ENCODE measurements at places on chromosomes 13 and 19. TPM values are rescaled to one million over a fixed set of nuclear protein-coding genes. Genes with fewer than 3 reads are reported as not detected.

GRCh38 chr13:95801825-95802224 is 124.9 kb downstream of the DNAJC3 start:
- DNase-seq = no peak

GRCh38 chr19:49667473-49667872 is 1.7 kb downstream of the BCL2L12 start:
- DNase-seq = no peak

DNA sequence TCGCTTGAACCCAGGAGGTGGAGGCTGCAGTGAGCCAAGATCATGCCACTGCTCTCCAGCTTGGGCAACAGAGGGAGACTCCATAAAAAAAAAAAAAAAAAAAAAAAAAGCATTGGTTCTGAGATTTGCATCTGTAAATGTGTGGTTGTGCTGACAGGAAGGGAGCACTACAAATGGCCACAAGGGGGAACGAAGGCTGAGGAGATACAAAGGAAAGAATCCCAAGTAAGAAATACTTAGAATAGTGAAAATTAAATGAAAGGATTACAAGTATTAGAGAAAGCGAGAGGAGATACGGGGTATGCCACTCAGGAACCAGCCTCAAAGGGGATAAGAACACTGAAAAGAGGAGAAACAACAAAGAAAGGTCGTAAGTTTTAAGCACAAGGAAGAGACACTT is 284.9 kb downstream of the KLF12 start:
- DNase-seq = no peak

DNA sequence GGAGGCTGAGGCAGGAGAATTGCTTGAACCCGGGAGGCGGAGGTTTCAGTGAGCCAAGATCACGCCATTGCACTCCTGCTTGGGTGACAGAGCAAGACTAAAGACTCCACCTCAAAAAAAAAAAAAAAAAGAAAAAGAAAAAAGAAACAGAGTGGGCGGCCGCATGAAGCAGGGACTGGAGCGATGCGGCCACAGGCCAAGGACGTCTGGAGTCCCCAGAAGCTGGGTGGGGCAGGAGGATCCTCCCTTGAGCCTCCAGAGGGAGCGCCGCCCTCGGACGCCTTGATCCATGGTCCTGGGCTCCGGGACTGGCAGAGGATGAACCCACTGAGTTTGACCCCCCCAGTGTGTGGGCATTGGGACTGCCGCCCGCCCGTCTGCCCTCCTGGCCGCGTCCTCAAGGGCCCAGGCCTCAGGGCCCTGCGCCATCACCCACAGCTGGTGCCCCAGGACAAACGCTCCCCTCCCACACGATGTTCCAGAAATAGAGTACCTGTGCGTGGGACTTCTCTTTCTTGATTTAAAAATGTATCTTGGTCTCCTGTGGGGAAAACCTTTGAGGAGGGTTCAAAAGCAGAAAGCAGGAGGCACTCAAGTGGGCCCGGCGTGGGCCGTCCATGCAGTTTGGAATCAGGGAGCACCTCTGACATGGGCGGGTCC is 15.5 kb downstream of the BTBD2 start:
- DNase-seq = no peak

DNA sequence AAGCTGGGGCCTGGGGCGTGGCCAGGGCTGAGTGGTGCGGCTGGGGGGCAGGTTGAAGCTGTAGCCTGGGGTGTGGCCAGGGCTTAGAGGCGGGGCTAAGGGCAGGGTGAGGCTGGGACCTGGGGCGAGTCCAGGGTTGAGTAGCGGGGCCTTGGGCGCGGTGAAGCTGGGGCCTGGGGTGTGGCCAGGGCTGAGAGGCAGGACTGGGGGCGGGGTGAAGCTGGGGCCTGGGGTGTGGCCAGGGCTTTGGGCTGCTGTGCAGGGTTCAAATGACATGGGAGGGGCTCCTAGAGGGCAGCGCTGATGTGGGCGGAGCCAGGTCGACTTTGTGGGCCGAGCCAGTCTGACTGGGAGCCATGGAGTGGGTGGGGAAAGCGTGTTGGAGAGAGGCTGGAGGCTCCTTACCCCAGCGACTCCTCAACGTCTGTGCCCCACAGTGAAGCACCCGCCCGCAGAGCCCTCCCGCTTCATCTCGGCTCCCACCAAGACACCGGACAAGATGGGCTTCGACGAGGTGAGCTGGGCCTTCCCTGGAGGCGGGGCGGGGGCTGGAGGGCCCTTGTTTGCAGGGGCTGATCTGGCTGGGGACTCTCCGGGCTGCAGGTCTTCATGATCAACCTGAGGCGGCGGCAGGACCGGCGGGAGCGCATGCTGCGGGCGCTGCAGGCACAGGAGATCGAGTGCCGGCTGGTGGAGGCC is 21.5 kb downstream of the COLGALT1 start:
- DNase-seq = no peak

- no peak for DNase-seq
These were observed 49.4 kb downstream of the SACS start for GRCh38 chr13:23384111-23384510.

- no peak for DNase-seq
These were observed 29.1 kb downstream of the CEBPG start for GRCh38 chr19:33402421-33403220.

- DNase-seq = no peak
These were observed 258.2 kb upstream of the IRS2 start for GRCh38 chr13:110044551-110045111.

DNA sequence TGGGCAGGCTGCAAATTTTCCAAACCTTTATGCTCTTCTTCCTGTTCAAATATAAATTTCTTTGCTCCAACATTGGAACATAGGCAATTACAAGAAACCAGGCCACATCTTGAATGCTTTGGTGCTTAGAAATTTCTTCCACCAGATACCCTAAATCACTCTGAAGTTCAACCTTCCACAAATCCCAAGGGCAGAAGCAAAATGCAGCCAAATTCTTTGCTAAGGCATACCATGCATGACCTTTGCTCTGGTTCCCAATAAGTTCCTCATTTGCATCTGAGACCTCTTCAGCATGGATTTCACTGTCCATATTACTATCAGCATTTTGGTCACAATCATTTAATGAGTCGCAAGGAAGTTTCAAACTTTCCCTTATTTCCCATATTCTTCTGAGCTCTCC is 130.9 kb downstream of the DIAPH3 start:
- DNase-seq = no peak

- no peak for DNase-seq
These were observed 1431.9 kb upstream of the PCDH20 start for GRCh38 chr13:62847520-62847919.

- no peak for DNase-seq
These were observed 69.1 kb downstream of the ATP7B start for GRCh38 chr13:51942189-51942588.

GRCh38 chr13:66543780-66544179 is 686.4 kb downstream of the PCDH9 start:
- DNase-seq = no peak

The TTC9B gene
- not detected for total RNA-seq

The CGB3 gene
- not detected for total RNA-seq

The ZNF43 gene
- 14.5 TPM for total RNA-seq

The NALCN gene
- 28.6 TPM for total RNA-seq

The MYBPC2 gene
- total RNA-seq = not detected

The CD22 gene
- total RNA-seq = 1.4 TPM

The TRIM13 gene
- total RNA-seq = 24.4 TPM
